ENCODE measurements at places on chromosomes 13 and 19.

DNA sequence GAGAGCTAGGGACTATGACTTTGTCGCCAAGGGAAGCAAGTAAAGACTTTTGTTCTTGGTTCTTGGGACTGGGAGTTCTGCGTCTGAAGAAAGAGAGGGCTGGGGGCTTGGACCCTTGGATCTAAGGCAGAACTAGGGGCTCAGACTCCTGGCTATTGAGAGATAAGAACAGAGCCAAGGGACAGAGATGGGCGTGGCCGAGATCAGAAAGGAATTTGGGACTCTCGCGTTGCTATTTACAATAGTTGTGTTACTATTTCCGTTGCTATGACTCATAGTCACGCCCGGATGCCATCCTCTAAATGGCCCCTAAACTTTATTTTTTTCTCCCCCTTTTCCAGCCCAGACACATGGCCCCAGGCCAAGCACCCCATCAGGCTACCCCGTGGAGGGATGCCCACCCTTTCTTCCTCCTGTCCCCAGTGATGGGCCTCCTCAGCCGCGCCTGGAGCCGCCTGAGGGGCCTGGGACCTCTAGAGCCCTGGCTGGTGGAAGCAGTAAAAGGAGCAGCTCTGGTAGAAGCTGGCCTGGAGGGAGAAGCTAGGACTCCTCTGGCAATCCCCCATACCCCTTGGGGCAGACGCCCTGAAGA is 759 bp downstream of the PPP1R15A start:
- peak; percentile 63 for DNase-seq

GRCh38 chr13:111924678-111925075 is 142.3 kb upstream of the SOX1 start:
- DNase-seq: no peak

DNA sequence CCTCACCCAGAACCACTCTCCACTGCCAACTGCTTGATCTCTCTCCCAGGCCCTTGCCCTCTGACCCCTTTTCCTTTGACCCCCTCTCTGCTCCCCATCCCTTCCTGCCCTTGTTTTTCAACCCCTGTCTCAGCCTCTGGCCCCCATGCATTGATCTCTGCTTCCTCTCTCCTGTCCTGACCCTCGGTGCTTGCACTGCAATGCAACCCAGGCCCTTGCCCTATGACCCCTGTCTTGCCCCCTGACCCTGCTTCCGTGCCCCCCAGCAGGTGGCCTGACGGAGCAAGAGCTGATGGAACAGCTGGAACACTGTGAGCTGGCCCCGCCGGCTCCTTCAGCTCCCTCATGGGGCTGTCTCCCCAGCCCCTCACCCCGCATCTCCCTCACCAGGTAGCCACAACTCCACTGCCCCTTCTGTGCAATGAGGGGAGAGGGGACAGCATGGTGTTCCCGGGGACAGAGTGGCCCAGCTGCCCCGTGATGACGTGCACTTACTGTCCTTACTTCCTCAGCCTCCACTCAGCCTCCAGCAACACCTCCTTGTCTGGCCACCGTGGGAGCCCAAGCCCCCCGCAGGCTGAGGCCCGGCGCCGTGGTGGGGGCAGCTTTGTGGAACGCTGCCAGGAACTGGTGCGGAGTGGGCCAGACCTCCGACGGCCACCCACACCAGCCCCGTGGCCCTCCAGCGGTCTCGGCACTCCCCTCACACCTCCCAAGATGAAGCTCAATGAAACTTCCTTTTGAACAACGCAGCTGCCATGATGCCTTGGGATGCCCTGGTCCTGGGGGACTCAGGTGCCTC is 10.5 kb upstream of the LTBP4 start:
- DNase-seq: no peak

- peak; percentile 100 for DNase-seq
Observed at GRCh38 chr19:680287-681028, 4.3 kb downstream of the FSTL3 start.

GRCh38 chr19:1223018-1223855 is 14.6 kb downstream of the CBARP start:
- no peak for DNase-seq

DNA sequence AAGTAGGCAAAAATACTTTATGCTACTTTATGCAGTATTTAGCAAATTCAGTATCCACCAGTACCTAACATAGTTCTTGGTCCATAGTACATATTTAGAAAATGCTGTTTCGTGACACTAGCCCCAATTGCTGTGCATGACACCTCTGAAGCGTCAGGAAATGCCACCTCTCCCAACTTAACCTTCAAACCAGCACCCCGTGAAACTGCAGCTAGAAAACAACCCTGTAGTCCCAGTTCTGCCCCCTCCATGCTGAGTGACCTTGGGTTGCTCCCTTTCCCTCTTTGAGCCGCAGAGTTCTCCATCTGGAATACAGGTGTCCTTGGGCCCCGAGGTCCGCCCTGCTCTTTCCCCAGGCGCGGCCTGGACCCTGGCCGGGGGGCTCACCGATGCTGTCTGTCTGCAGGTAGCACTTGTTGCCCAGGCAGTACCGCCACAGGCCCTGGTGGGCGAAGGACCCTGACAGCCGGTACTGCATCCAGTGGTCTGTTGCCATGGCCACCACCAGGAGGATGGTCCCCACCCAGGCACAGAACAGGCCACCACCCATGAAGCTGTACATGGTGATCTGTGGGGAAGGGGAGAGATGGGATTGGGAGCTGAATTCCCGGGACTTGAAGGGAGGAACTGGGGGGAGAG is 773 bp downstream of the LIM2 start:
- no peak for DNase-seq

GRCh38 chr13:48831248-48831647 is 144.5 kb upstream of the FNDC3A start:
- no peak for DNase-seq

GRCh38 chr13:24747248-24748060 is 16.5 kb upstream of the RNF17 start:
- no peak for DNase-seq

- no peak for DNase-seq
Observed at GRCh38 chr19:18904334-18905057, 8.5 kb upstream of the CERS1 start.

GRCh38 chr19:41541990-41542584 is 33.9 kb upstream of the CEACAM21 start:
- DNase-seq: peak; percentile 69

DNA sequence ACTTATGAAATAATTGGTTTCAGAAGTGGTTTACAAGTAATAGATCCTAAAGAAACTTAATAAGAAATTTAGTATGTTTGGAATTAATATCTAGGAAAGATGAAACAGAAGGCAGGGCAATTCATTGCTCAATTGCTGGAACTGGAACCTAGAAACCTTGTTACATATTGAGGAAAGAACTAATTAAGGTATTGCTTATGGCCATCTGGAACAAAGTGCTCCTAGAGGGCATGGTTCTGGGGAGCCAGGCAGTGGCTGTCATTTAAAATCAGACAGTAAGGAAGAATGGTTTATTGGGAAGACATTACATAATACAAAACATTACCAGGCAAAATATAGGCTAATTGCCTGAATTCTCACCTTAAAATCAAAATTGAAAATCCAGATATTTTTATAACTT is 224.1 kb downstream of the SLITRK6 start:
- DNase-seq: no peak

GRCh38 chr13:81116461-81117282 is 775.7 kb upstream of the SPRY2 start:
- DNase-seq: no peak

DNA sequence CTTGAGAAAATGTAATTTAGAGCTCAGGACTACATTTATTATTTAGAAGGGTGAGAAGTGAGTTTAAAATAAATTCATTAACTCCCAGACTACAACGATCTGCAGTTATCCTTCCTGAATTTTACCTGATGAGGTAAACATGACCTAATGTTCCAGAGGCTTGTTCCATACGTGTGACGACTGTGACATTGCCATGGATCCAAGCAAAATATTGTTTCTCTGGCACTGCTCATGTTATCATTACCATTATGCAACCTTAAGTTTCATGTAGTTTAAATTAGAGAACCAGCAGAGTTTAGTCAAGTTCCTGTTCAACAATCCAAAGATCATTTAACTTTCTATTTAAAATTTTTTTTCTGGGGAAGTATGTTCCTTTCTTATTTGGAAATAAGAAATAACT is 279.6 kb downstream of the KLF5 start:
- no peak for DNase-seq

DNA sequence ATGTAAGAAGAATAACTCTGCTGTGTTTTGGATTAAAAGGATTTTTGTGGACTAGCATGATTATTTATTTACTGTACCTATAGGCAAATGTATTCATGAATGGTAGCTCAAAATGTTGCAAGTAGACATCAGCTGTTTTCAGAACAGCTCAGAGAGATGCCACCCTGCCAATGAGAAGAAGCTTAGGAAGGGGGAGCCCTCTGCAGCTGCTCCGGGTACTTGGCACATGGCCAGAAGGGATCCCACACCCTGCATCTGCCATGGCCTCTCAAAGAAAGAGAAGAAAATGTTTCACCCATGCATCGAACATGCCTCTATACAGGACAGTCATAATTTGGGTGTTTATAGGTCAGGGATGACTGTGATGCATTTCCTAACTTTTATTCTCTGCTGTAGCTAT is 30.5 kb upstream of the MBNL2 start:
- no peak for DNase-seq

GRCh38 chr19:45114116-45114515 is 21.1 kb downstream of the PPP1R37 start:
- DNase-seq: no peak

- no peak for DNase-seq
Observed at GRCh38 chr19:3025549-3025886, 3.6 kb downstream of the TLE2 start.

DNA sequence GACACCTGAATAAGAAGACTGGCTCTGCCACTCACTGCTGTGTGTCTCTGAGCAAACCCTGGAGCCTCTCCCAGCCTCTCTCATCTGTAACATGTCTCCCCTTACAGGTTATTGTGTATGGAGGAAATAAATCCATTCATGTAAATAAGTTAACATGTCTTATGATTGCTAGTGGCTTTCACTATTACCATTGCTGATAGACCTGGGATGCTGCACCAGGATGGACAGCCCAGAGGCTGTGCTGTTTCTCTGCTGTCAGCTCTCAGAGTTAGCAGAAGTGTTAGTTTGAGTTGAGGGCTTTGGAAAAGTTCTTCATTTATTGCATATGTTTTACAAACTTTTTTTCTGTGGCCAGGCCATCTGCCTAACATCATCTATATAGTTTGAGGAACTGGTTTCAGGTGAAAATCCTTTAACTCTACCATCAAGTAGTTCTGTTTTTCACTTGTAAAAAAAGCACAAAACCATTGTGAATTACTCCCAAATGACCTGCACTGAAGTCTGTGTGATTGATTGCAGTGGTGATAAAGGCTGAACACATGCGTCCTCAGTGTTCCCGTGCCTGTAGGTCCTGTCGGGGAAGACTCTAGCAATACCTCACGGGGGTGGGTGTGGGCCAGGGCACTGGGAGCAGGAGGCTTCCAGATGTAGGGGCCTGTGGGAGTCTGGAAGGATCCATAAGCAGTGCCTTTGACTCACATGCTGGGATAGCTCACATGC is 24.6 kb downstream of the MPHOSPH8 start:
- DNase-seq: no peak

DNA sequence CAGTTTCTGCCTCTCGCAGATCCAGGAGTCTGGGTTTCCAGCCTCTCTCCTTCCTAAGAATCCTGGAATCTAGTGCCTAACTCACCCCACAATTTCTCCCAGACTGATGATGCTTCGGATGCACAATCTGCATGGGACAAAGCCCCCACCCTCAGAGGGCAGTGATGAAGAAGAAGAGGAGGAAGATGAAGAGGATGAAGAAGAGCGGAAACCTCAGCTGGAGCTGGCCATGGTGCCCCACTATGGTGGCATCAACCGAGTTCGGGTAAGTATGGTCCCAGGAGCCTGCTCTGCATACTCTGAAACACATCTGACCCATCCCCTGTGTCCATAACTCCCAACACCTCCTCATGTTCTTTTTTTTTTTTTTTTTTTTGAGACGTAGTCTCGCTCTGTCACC is 796 bp downstream of the GRWD1 start:
- DNase-seq: no peak

GRCh38 chr19:51361239-51361638 is 4.9 kb downstream of the ETFB start:
- DNase-seq: no peak

DNA sequence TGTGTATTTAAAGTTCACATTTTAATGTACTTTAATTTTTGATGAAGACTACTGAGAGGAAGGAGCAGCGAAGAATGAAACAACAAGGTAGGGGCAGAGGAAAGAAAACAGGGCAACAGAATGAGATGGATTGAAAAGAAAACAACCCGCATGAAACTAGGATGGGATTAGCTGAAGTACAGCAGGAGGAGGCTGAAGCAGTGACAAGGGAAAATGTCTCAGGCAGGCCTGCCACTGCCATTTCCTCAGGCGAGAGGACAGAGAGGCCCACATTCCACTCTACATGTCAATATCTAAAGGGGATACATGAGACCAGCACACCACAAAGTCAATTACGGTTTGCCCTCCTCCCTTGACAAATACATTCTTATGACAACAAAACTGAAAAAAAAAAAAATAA is 1703.2 kb downstream of the EFNB2 start:
- DNase-seq: no peak

- no peak for DNase-seq
Observed at GRCh38 chr19:55581145-55581822, 636 bp upstream of the ZNF579 start.

DNA sequence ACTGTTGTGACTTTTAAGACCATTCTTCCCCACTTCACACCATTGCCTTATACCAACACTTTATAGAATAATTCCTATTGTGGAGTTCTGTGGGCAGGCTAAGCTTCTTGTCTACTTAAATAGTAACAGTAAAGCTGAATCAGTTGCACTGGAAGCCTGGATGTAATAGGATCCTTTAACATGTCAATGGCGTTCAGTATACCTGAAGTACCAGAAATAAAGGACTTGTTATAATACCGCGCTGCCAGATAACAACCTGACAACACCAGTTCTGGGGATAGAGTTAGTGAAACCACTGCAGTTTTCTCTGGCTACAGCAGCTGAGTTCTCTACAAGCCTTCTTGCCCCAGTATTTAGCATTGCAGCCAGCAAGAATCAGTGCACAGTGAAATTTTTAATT is 52.0 kb upstream of the TNFRSF19 start:
- no peak for DNase-seq

DNA sequence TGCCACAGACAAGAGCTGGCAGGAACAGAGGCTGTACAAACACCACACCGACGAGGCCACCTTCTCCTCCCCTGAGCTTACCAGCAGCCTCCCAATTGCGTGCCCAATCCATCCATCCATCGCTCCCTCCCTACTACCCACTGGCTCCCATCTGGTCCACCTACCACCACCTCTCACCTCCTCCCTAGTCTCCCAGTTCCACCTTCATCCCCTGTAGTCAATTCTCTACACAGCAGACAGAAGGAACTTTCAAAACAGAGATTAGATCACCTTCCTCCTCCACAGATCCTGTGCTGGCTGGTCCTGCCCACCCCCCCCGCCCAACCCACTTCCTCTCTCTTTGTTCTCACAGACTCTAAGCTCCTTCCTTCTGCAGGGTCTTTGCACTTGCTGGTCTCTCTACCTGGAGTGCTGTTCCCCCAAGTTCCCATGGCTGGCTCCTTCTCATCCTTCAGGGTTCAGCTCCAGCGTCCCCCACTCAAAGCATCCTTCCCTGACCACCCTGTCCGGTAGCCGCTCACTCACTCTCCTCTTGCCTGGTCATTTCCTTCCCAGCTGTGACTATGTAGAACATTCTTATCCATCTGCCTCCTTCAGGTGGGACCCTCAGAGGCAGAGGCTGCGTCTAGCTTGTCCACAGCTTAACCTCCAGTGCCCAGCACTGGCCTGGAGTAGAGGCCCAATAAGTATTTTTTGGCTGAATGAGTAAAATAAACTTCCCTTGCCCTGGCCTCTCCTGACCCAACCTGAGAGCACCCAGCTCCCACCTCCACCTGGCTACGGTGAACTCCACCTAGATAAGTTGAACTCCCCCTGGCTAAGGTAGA is 23.0 kb downstream of the PIN1 start:
- no peak for DNase-seq

GRCh38 chr13:23510544-23510916 is 59.7 kb upstream of the TNFRSF19 start:
- no peak for DNase-seq

All from activated T-helper 9 cell treated with anti-CD3 and anti-CD28 coated beads, Interleukin-2, amount 50 U/mL, for 16 hours (primary cell).